Stimulated activated CD4-positive, alpha-beta T cell treated with anti-CD3 and anti-CD28 coated beads, Interleukin-1b, Interleukin-23, amount 100 ng/mL, for 4 hours (primary cell): ENCODE measurements at places on chromosomes 7 and 10.

DNA sequence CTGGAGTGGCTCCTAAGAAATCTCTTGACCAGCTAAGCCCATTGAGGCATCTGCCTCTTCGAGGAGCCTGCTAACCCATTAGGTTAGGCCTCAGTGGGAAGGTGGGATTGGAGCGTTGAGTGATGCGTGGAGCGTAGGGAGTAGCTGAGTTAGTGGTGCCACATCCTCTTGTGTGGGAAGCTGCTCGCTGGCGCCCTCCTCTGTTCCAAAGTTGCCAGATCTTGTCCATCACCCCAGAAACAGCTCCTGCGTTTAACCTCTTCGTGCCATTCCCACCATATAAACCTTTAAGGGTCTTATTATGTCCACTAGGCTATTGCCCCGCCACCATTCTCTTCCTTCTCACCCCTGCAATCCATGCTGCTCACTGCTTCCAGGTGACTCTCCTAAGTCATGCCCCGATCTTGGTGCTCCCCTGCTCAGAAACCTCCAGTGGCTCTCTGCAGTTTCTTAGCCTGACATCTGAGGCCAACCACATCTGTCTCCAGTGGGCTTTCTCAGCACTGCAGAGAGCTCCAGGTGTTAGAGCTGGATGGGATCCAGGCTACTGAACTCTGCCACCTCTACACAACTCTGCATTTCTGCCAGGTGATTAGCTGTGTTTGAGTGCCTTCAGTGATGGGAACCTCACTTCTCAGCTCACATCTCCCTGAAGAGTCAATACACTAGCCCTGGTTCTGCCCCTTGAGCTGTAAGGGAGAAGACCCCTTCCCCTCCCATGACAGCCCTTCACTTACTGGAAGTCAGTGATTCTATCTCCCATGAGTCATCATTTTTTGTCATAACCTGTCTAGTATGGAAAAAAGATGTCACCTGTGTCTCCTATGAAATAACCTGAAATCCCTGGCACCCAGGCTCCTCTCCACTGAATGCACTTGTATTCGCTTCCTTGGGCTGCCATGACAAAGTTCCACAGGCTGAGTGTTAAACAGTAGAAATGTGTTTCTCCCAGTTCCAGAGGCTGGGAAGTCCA, 65.0 kb upstream of the FGFR2 start:
- no peak for DNase-seq

GRCh38 chr7:148334959-148335577, 255.5 kb upstream of the C7orf33 start:
- no peak for DNase-seq

DNA sequence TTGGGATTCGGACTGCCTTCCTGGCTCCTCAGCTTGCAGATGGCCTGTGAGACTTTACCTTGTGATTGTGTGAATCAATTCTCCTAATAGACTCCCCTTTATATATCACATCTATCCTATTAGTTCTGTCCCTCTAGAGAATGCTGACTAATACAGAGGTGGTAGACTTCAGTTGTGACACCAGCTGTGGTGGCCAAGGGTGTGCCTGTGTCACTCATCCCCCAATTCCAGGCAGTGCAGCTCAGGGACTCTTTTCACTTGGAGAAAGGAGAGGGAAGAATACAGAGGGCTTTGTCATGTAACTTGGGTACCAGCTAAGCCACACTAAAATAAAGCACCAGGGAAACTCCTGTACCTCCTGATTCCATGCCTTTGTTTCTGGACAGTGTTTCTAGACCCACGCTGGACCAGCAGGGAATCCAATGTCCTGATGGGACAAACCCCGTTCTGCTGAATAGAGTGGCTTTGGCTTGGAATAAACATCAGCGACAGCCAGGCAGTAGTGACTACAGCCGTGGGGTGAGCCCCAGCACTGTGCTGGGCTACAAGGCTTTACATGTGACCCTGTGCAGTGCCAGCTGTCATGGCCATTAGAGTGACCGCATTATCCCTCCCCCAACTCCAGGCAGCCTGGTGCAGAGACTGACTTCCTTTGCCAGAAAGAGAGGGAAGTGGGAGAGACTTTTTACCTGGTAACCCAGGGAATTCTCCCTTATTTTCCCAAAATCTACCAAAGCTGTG, 233.6 kb downstream of the ANK3 start:
- DNase-seq: no peak

- DNase-seq: no peak
Measured at GRCh38 chr10:24722131-24722675, 1.5 kb downstream of the ARHGAP21 start.

GRCh38 chr7:158240801-158241200, 346.8 kb downstream of the PTPRN2 start:
- DNase-seq: no peak

DNA sequence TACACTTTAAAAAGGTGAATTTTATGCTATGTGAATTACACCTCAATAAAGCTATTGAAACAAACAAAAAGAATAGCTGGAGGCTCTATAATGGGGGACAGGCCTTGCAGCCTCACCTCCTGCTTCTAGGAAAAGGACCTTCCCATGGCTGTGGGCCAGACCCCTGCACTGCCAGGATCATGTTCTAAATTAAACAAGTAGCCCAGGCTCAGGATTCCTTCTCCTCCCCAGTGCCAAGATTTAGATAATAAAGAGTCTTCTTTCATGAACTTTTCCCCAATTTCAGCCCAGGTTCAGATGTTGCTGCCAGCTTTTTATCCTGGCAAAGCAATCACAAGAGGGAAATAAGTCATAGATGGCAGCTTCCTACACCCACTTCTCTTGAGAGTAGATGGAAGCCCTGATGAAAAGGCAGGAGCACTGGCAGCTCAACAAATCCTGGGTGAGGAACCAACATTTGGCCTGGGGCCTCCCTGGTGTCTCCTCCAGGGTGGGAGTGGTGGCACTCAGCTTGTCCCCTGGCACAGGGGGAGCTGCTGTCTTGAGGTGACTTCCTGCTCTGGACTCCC, 22.2 kb upstream of the CAMK2B start:
- no peak for DNase-seq

- no peak for DNase-seq
Measured at GRCh38 chr7:4854916-4855315, 6.9 kb downstream of the PAPOLB start.

- no peak for DNase-seq
Measured at GRCh38 chr10:111999205-111999914, 184.2 kb downstream of the GPAM start.

DNA sequence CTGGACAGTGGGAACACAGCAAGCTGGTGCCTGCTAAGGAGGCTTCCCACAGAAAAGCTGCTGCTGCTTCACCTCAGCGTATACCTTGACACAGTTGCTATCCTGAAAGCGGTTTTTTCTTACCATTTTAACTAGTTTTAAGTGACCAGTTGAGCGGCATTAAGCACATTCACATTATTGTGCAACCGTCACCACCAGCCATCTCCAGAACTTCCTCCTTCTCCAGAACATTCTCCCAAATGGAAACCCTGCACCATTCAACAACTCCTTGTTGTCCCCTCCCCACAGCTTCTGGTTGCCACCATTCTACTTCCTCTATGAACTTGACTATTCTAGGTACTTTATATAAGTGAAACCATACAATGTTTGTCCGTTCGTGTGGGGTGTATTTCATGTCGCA, 169.9 kb downstream of the SNX10 start:
- no peak for DNase-seq

DNA sequence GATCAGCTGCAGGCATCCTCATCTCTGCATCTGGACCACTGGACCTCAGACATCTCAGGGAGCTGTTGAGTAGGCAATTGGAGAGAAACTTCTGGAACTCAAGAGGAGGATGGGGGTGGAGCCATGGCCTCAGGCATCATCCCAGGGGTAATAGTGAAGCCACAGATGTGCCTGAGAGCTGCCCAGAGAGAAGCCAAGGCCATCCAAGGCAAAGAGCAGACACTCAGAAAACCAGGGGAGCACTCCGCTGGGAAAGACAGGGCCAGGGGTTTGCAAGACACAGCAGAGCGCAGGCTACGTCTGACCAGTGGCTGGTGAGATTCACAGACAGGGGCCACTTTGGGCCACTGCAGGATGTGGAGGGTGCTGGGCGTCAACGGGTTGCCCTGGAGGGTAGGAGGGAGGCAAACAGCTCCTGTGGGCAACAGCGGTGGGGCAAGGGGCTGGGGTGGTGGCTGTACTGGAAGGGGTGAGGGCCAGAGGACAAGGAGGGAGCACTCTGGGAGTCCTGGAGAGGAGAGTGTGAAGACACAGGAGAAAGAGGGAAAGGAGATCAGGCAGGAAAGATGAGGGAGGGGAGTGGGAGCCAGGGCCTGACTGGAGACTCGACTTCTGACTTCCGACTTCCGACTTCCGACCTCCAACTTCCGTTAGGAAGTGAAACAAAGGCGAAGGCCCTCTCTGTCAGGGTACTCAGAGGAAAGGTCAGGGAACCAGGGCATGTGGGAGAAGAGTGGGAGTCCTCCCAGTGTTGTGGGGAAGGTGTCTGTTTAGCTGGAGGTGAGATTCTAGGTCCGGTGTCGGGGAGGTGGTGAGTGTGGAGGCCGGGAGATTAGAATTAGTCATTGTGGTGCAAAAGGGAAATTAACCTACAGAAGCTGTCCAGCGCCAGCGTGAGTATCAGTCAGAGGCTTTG, 69.7 kb upstream of the ANTXRL start:
- no peak for DNase-seq

DNA sequence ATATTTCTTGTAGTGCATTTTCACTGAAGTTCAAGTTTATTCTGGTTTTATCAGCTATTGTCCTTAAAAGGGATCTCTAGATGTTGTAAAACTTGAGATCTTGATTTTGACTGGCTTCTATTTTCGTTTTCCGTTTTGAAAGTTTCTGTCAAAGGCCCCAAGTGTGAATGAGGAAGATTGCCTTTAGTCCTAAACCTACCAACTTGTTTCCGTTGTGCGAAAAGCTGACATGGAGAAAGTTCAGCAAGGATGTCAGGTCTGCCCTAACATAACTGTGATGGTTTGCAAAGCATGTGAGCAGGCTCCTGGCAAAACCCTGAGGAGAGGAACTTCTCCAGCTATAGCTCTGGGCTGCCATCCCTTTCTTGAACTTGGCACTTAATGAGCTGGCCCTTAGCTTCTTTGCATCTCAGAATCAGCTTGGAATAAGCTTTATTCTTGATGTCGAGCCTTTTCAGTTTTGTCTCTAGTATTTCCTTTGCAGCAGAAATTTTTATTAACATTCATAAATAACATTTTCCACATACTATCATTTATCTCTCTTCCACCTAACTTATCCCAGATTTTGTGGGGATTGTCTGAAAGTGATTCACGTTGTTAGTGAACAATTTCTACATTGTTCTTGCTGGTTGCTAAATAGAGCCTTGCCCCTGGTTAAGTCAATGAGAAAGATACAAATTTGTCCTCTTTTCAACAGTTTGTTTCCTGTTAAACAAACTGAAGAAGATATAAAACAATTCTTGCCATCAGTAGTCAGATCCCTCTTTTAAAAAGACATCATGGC, 559.4 kb downstream of the SUGCT start:
- no peak for DNase-seq

GRCh38 chr10:78224602-78225001, 190.9 kb downstream of the RPS24 start:
- DNase-seq: no peak

DNA sequence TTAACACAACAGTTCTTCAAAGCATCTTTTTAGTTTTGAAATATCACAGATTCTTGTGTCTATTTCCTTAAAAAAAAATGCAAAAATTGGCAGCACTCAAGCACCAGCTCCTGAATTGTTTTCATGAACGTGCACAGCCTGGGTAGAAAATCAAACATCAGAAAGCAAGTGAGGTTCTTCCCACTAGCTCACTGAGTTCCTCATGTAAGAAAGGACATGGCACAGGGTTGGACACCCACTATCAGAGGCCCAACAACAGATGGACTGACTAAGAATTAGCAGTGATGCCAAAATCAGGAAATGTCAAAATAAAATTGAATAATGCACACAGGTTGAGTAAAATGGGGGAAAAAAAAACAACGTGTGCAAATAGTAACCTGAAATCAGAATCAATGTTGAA, 146.8 kb downstream of the PCLO start:
- no peak for DNase-seq

- DNase-seq: no peak
Measured at GRCh38 chr7:155893176-155893575, 80.9 kb upstream of the SHH start.

GRCh38 chr7:132200141-132200540, 376.1 kb downstream of the PLXNA4 start:
- no peak for DNase-seq

DNA sequence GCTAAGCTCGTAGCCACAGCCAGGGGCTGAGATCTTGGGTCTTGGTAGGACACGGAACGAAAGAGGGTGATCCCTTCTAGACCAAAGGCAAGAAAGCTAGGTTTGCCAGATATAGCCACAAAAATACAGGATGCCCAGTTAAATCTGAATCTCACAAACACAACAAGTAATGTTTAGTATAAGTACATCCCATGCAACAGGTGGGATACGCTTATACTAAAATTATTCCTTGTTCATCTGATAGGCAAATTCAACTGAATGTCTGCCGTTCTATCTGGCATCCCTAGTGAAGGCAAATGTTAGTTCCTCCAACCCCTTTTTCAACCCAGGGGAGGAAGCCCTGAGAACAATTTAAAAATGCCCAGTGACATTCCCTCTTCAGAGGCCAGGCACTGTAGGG, 131.1 kb upstream of the MGMT start:
- no peak for DNase-seq

GRCh38 chr7:159201722-159202330, 57.2 kb upstream of the VIPR2 start:
- DNase-seq: no peak

DNA sequence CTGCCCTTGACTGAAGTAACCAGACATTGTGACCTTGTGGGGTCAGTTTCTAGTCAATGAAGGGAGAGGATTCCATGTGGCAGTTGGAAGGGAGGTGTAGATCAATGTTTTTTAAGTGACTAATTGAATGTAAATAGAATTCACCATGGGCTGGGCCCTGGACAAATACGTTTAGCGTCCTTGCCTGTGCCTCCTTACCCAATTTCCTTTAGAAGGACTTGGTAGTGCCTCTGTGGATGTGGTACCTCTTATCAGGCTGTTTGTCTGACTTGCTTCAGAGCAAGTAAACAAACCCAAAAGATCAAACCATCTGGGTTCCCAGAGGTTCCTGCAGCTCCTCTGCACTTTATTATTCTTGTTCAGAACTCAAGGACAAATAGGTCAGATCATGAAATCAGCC, 4.3 kb upstream of the KAT6B start:
- DNase-seq: no peak

- DNase-seq: no peak
Measured at GRCh38 chr7:87332321-87332720, 13.1 kb upstream of the CROT start.

DNA sequence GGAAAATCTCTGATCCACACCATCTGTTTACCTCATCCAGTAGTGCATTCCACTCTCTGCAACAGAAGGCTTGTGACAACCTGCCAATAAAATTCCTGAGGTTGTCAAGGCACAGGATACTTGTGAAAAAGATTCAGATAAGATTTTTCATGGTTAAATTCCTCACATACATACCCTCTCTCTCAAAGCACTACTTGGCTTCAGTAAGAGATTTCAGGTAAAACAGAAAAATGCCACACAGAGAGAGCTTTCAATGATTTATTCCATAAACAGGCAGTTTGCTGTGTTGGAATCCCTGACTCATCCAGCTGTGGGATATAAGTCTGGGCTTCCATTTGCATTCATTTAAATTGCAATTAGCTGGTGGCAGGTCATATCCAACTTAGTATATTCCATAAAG, 99.7 kb upstream of the CAV2 start:
- no peak for DNase-seq
